ENCODE measurements at places on chromosomes 4 and X. TPM values are rescaled to one million over a fixed set of nuclear protein-coding genes. Genes with fewer than 3 reads are reported as not detected.
A peak's percentile ranks its signal among the peaks of the same experiment; 100 is the strongest.

- H3K27me3 ChIP-seq: no peaks in the 10 kb centered on the region
- DNase-seq: peak; percentile 80
- H3K4me1 ChIP-seq: peaks cover 30% of the 10 kb centered on the region
- H3K36me3 ChIP-seq: peaks cover 4% of the 10 kb centered on the region
- peak overlapping the region; percentile 97 for H3K4me3 ChIP-seq
These were observed 915 bp upstream of the RAB33B start for GRCh38 chr4:139453041-139453370.

DNA sequence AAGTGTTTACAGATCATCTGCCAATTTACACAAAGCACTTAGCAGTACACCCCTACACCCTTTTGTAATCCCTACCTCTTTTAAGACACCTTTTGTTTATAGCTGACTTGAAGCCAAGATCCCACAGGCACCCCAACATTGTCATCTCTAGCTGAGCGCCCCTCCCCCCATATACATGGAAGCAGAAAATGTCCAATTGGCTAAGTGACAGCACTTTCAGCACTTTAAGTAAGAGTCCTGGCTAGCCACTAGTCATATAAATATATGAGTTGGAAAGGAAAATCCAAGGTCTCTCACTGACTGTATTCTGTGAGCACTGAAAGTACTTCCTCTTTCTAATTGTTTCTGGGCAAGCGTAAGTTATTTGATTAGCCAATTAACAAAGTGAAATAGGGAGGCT, 108.2 kb downstream of the NSUN7 start:
- H3K4me1 ChIP-seq: no peaks in the 10 kb centered on the region
- peaks cover 8% of the 10 kb centered on the region for H3K27me3 ChIP-seq
- H3K4me3 ChIP-seq: no peak overlapping the region
- H3K36me3 ChIP-seq: no peaks in the 10 kb centered on the region

DNA sequence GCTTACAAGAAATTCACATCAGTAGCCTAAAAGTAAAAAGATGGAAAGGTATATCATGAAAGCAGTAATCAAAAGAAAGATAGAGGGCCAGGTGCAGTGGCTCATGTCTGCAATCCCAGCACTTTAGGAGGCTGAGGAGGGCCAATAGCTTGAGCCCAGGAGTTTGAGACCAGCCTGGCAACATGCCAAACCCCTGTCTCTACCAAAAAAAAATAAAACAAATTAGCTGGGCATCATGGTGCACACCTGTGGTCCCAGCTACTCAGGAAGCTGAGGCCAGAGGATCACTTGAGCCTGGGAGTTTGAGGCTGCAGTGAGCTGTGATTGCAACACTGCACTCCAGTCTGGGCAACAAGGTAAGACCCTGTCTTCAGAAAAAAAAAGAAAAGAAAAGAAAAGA, 55.5 kb downstream of the GSPT2 start:
- H3K4me1 ChIP-seq: peaks cover under 1% of the 10 kb centered on the region
- H3K4me3 ChIP-seq: no peak overlapping the region
- DNase-seq: no peak
- H3K27ac ChIP-seq: no peak overlapping the region
- no peaks in the 10 kb centered on the region for H3K27me3 ChIP-seq
- H3K36me3 ChIP-seq: no peaks in the 10 kb centered on the region

ZNF711 gene
- 2.9 TPM for polyA plus RNA-seq

All from naive thymus-derived CD4-positive, alpha-beta T cell (primary cell).